ENCODE measurements at places on chromosomes 6 and 20.

- no peak for DNase-seq
Measured at GRCh38 chr6:167933290-167933689, 64.2 kb upstream of the KIF25 start.

GRCh38 chr20:54606380-54606779 lies 131.0 kb downstream of the DOK5 start:
- DNase-seq = no peak

GRCh38 chr6:68967549-68968300 lies 332.6 kb downstream of the ADGRB3 start:
- peak; percentile 25 for DNase-seq

GRCh38 chr6:43954311-43955131 lies 172.7 kb downstream of the MRPL14 start:
- no peak for DNase-seq

DNA sequence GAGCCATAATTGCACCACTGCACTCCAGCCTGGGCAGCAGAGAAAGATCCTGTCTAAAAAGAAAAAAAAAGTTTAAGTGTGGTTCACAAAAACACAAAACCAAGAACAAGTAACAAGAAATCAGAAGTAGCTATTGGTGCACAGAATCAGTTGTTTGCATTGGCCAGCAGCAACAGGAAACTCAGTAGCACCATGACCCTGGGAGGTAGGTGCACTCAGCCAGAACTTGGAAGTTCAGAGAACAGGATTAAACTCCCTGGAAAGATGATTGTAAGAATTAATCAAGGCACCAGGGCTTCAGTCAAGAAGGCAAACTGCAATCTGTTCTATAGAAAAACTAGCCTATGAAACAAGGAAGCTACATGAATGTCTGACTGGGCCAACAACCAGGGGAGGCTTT lies 267.9 kb downstream of the COL12A1 start:
- no peak for DNase-seq

GRCh38 chr6:12576389-12576788 lies 140.2 kb upstream of the PHACTR1 start:
- DNase-seq = no peak

DNA sequence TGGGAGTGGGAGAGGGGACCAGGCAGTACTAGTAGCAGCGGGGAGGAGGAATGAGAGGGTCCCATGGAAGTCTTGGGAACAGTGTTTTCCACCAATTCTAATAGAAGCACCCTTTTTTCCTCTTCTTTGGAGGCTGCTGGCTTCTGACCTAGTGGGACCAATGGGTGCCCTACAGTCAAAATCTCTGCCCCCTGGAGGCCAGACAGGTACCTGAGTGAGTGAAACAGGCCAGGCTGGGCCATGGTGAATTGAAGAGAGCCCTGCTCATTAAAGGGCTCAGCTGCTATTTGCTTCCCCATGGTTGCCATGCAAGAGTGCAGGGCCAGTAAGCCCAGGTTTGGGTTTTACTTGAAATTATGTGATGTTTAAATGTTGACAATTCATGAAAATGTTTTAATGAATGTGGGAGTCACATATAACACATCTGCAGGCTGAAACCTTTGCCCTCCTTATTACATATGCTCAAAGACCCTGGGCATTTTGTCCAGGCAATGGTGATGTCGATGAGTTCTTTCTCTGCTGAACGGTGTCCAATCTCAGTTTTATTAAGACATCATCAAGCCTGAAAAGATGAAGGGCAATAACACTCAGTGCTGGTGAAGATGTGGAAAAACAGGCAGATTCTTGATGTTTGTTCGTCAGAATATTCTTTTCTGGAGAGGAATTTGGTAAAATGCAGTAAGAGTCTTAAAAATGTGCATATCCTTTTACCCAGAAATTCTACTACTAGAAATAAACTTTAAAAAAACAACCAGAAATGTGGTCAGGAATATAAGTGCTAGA lies 42.3 kb upstream of the OCSTAMP start:
- DNase-seq = no peak

DNA sequence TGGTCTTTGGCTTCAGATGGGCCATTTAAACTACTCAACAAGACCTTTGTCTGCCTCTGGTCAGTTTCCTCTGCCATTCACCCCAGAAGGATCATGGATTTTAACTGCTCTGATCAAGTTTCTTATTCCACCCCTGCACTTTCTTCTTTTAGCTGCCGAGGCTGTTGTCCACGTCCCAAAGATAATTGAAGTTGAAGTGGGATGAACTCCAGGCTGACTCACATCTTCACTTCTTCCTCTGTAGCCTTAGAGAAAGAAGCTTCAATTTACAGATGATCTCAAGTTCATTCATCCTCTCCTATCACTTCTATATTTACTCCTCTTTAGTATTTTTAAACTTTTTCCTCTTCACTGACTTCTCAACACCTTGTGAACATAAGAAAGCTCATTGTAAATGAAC lies 651.6 kb downstream of the UTRN start:
- DNase-seq = no peak

DNA sequence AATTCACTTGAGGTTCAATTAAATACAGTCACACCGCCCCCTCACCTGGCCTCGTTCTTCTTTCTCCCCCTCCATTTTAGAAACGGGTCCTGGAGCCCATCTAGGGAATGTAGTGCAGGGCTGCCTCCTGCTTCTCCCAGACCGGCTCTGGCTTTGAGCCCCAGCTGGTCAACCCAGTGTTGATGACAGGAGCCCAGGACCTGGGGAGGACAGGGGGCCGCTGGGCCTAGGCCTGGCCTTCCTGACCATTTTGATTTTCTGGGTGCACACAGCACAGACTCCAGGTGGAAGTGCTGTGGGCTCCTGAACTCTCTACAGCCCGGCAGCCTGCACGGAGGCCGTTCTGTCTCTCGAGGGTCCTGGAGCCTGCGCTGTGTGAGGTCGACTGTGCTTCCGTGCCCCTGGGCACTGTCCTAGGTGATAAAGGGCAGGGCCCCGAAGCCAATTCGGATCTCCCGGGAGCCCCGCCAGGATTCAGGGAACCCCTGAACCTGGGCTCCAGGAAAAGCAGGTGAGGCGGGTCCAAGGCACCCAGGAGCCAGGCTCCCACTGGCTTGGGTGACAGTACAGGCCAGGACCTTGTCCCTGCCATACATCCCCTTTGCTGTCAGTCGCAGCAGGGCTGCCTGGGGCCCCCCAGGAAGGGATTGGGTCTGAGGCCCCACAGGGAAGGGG lies 23.3 kb downstream of the NPEPL1 start:
- DNase-seq = no peak

DNA sequence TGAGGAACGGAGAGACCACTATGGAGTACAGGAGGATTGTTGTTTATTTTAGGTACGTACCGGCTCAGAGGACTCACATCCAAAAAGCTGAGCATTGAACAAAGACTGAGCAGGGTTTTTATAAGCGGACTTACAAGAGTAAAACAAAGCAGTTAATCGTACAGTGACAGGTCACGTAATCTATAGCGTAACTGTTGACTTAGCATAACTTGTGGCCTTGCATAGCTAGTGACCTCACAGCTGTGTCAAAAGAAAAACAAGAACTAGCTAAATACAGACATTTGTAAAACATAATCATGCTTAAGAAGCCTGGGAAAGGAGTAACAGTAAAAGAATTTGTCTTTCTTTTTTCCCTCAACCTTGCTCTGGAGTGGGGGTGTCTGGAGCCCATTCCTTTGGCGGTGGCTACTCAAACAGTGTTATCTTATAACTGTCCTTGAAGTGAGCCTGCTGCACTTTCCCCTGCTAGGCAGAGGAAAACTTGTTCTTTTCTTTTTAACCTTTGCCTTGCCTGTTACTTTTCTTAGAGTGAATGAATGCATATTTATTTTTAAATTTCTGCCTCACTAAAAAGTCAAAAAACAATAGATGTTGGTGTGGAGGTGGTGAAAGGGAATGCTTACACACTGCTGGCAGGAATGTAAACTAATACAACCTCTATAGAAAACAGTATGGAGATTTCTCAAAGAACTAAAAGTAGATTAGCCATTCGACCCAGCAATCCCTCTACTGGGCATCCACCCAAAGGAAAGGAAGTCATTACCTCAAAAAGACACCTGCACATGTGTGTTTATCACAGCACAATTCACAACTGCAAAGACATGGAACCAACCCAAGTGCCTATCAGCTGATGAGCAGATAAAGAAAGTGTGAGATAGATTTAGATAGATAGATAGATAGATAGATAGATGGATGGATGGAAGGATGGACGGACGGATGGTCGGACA lies 109.0 kb downstream of the TAF4 start:
- no peak for DNase-seq

DNA sequence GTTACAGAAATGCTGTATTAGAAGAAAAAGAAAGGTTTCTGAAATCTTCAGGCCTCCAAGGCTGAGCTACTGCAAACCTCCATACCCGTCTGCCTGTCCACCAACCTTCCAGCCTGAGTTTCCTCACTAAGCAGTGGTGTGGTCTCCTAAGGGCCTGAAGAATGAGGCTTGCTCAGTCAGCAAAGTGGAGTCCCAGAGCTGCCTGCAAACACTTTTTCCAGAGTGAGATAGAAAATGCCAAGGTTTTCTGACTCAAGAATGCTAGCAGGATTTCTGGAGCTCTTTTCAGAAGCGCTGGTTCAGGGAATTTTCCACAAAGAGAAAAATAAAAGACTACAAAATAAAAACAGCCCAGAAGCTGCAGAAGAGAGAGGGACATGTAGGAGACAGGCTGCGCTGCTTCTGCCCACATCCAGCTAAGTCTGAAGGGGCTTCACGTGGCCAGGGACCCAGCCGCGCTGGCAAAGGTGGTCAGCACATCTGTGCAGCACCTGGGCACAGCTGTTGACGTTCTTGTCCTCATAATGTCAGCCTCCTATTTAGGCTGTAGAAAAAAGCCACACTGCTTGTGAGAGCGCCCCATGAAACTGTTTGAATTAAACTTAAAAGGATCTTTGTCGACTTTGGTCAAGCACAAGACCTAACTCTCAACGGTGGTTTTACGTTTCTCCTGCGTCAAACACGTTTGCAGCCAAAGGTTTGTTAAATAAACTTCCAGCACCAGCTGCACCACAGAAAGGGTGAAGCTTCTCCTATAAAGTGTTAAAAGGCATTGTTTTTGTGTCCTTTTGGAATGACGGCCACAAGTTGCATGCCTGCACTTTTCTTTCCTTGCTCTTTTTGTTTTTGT lies 209.0 kb downstream of the THBS2 start:
- no peak for DNase-seq

- DNase-seq = peak; percentile 31
Measured at GRCh38 chr6:85594197-85594930, 706 bp upstream of the SNX14 start.

GRCh38 chr20:57483287-57484050 lies 41.5 kb downstream of the CTCFL start:
- no peak for DNase-seq

DNA sequence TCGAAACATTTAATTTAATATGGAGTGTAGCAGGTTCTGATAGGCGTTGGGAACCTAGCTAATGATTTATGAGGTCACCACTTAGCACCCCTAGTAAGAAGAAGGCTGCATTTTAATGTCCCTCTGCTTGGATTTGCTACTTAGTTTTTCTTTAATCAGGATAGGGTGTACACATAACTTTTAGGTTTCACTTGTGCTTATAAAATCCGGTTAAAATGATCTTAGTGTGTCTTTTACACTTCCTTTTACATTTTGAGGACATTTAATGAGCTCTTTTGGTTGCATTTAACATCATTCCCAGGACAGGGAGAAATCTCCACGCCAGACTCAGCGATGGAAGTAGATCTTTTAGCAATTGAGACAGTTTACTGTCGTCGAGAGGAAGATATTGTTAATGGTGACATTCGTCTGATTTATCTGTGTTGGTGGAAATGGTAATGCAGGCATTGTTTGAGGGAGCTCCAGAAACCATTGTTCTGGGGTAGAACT lies 5.6 kb downstream of the TFAP2A start:
- DNase-seq = no peak

DNA sequence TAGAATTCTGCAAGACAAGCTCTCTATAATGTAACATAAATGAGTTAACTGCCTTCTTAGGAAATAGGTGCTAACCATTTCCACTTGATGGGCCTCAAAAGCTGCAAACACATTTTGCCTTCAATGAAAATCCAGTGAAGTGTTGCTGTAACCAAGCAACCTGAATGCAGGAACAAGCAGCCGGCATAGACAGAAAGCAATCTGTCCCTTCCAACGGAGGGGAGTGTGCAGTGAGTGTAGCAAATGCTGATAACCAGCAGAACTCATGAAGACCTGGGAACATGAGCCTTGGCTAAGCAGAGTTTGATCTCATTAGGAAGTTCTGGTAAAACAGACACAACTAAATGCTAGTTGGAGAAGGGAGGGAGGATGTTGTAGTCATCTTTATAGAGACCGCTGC lies 697.8 kb downstream of the KIF16B start:
- no peak for DNase-seq

GRCh38 chr6:31734247-31734820 lies 2.0 kb downstream of the CLIC1 start:
- no peak for DNase-seq

- no peak for DNase-seq
Measured at GRCh38 chr6:83603551-83603950, 91.2 kb downstream of the PRSS35 start.

GRCh38 chr6:157283900-157284737 lies 39.2 kb downstream of the TMEM242 start:
- no peak for DNase-seq

- DNase-seq = peak; percentile 28
Measured at GRCh38 chr20:3383878-3384495, 23.5 kb downstream of the DNAAF9 start.

- DNase-seq = no peak
Measured at GRCh38 chr6:165515963-165516624, 146.9 kb downstream of the PDE10A start.

- no peak for DNase-seq
Measured at GRCh38 chr6:43827898-43828297, 57.9 kb downstream of the VEGFA start.

- no peak for DNase-seq
Measured at GRCh38 chr20:33896509-33896908, 85.4 kb downstream of the CHMP4B start.

All from activated T-cell treated with anti-CD3 and anti-CD28 coated beads for 24 hours (primary cell).